Bladder microvascular endothelial cell (primary cell): ENCODE measurements at places on chromosomes 6 and 20. TPM values are rescaled to one million over a fixed set of nuclear protein-coding genes. Genes with fewer than 3 reads are reported as not detected.

Gene THEMIS
- not detected in 2 replicates for total RNA-seq

Gene MYLK4
- 0.32 and 0.38 TPM in 2 replicates for total RNA-seq

Gene SCRT2
- total RNA-seq, result not detected in 2 replicates

Gene CBLN4
- total RNA-seq, result not detected in 2 replicates

Gene STMND1
- total RNA-seq, result not detected in 2 replicates

Gene PRDM1
- total RNA-seq, result 4.8 and 6.6 TPM in 2 replicates

Gene BMP7
- total RNA-seq, result not detected in 2 replicates

Gene CLIC5
- 0.06 and 0.32 TPM in 2 replicates for total RNA-seq

Gene LRRN4
- not detected in 2 replicates for total RNA-seq

Gene ZNF292
- 10.0 and 34.7 TPM in 2 replicates for total RNA-seq

Gene ULBP2
- 4.7 TPM in 2 replicates for total RNA-seq

Gene NINL
- 4.4 and 23.9 TPM in 2 replicates for total RNA-seq

Gene HLA-DRB5
- 1.6 and 12.3 TPM in 2 replicates for total RNA-seq

Gene MRPS10
- total RNA-seq, result 28.8 and 30.1 TPM in 2 replicates
